ENCODE measurements at places on chromosomes 5 and 9.

DNA sequence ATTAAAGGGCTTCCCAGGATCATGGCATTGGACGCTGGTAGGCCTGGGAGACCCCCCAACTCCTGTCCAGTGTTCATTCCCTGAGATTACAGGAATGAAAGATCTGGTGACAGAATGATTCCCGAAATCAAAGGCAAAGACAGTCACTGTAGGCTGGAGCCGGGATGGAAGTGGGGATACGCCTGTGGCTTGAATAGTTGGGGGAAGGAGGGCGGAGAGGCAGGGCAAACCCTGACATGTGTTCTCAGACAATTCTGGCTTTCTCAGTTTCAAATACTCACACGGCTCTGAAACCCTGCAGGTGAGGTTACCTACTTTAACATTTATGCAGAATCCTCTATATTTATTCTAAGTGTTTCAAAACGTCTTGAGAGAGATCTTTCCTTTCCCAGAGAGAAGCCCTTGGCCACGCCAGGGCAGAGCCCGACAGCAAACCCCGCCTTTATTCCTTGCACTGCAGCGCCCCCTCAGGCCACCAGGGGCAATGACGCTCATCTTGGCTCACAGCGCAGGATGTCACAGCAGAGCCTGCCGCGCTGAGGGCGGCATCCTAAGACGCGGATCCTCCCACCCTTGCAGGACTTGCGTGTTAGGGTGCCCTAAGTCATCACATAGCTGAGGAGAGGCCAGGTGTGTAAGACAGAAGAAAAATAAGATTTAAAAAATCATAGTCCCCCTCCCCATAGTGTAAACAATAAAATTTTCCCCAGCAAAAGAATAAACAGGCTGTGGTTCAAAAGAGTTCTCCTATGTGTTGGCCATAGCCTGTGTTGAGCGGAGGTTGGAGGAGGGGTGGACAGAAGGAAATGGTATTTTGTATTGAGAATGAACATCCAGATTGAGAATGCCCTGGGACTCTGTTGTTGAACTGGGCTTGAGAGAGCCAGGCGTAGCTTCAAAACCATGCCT lies 284.5 kb downstream of the NTRK2 start:
- DNase-seq, result peak; percentile 83

GRCh38 chr5:180498378-180498777 lies 4.2 kb downstream of the CNOT6 start:
- no peak for DNase-seq

DNA sequence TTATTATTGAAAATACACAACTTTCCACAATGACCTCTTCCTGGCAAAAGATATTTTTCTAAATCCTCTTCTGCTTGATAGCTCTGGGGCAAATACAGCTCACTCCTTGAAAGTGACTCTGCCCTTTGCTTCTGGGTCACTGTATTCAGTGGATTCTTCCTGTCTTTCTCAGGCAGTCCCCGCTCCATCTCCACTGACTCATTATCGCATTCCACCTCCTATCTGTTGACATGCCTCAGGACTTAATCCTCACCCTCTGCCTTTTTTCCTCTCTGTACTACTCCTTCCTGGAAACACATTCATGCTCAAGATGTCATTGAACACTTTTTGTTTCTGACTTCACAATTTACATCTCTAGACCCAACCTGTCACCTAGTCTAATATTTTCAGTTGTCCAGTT lies 8.4 kb upstream of the RGS7BP start:
- no peak for DNase-seq

DNA sequence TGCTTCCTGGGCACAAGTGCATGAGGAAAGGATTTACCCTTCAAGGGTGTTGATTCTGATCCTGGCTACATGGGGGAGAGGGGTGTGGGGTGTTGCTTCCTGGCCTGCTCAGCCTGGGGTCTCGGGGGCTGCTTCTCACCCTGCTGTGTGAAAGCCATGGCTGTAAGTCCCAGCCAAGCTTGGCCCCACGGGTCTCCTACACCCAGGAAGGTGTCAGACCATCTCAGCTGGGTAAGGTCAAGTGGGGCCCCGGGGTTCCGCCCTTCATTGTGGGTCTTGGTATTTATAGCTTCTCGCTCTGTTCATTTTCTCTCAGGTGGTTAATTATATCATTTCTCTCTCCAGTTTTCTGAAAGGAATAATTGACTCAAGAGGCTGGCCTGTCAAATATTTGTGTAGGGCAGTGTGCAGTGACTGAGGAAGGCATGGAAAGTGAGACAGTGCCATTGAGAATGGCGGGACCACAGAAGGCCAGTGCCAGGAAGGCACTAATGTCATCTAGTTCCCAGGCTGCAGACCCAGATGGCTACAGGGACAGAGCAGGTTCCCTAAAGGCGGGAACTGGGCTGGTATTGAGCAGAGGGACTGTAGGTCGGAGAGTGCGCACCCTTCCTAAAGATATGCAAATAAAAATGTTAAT lies 126.0 kb downstream of the FOXD1 start:
- DNase-seq, result no peak

GRCh38 chr9:21985964-21986667 lies 8.1 kb downstream of the CDKN2A start:
- DNase-seq, result no peak

GRCh38 chr9:103799959-103800358 lies 294.1 kb upstream of the SMC2 start:
- DNase-seq, result no peak

- no peak for DNase-seq
Observed at GRCh38 chr5:434443-435146, 8.4 kb upstream of the EXOC3 start.

GRCh38 chr5:73564018-73564417 lies 1.4 kb downstream of the ANKRA2 start:
- DNase-seq, result no peak

DNA sequence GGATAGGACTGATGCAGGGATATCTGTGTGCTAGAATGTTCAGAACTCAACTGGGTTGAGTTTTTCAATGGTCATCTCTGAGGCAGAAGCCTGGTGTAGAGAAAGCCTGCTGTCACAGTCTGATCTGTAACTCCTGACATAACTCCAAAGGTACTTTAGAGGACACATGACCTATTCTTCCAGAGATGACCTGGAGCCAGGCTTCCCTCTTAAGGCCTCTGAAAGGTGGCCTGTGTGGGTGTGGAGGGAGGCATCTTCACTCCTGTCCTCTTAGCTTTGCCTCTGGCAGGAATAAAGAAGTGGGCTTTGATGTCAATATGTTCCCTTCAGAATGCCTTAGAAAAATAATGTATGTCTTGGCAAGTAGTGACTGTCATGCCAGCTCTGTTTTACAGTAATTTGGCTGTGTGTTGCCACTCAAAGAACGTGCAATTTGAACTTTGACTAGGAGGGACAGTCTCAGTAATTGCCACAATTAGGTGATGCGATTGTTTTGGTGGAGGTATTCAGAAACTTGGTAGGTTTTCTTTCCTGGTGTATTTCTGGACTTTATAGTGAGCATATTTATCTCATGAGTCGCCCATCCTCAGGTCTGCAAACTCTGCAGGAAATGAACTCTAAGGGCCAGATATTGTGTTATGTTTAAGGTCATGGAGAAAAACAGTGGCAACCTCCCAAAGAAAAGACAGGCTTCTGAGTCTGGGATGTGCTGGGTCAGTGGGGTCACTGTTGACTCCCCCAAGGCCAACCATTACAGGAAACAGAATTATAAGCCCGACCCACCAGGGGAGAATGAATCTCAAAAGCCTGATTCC lies 3.2 kb upstream of the C5orf63 start:
- DNase-seq, result no peak

Data from anterior cingulate cortex (tissue), 58 donors.